ENCODE measurements at places on chromosomes 4 and X. TPM values are rescaled to one million over a fixed set of nuclear protein-coding genes. Genes with fewer than 3 reads are reported as not detected.

The TEX13C gene
- polyA plus RNA-seq = not detected

The RPA4 gene
- polyA plus RNA-seq = 0.20 TPM

The RELL1 gene
- 10.7 TPM for polyA plus RNA-seq

The ZMAT1 gene
- polyA plus RNA-seq = 30.8 TPM

The PRR32 gene
- polyA plus RNA-seq = not detected

The BMP3 gene
- polyA plus RNA-seq = 63.4 TPM

The FAAH2 gene
- 6.6 TPM for polyA plus RNA-seq

The IL2 gene
- polyA plus RNA-seq = not detected

The PABPC1L2A gene
- not detected for polyA plus RNA-seq

The UGT2B17 gene
- 0.54 TPM for polyA plus RNA-seq

The UTP14A gene
- polyA plus RNA-seq = 27.3 TPM

The CXCL6 gene
- not detected for polyA plus RNA-seq

The H2AZ1 gene
- 403 TPM for polyA plus RNA-seq

The SPANXA2 gene
- not detected for polyA plus RNA-seq

The PPP2R2C gene
- polyA plus RNA-seq = 0.43 TPM

The CXCL8 gene
- polyA plus RNA-seq = 1.2 TPM

The C4orf51 gene
- not detected for polyA plus RNA-seq

The TGIF2LX gene
- polyA plus RNA-seq = not detected

The ZNF41 gene
- 14.7 TPM for polyA plus RNA-seq
